NCI-H187 (cell line): ENCODE measurements at places on chromosomes 4 and X.

DNA sequence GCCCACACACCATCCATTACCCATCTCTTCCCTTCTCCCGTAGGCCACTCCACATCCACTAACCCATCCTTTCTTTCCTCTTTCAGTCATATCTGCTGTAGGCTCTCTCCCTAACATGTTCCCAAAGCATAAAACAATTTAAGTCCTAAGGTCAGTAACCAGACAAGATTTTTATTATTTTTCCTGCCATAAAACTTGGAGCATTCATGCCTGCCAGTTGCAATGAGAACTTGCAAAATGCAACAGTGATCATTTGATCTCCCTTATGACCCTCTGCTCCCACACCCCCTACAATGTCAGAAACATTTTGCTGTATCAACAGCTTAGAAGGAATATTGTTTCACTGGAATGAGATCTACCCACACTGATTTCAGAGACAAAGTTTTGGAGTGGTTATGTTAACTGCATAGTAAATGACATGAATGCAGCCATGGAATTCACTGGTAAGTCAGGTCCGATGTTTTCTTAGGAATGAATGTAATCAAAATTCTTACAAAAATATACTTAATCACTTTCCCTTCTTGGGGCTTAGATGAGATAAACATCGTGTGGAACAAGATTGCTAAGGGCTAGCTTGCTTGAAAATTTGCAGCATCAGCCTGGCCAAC is 5.7 kb downstream of the NIPAL1 start:
- no peak for DNase-seq

GRCh38 chr4:69896530-69897116 is 34.2 kb upstream of the CSN1S1 start:
- no peak for DNase-seq

DNA sequence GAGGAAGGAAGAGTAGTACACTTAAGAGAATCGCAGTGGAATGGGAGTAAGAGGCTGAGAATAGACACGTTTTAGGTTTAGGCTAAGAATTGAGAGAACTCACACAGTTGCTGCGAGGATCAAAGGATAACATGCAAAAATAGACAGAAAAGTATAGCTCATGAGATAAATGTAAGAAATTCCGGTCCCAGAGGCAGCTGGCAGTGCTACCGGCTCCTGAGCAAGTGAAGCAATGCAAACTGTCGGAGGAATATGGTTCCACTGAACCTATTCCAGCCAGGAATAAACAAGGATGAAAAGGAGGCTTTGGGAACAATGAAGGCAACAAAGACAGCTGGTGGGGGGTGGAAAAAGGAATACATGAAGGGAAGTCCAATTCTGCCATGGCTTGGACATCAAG is 191.8 kb downstream of the QDPR start:
- no peak for DNase-seq

GRCh38 chrX:16528620-16529019 is 121.3 kb upstream of the S100G start:
- DNase-seq, result no peak

DNA sequence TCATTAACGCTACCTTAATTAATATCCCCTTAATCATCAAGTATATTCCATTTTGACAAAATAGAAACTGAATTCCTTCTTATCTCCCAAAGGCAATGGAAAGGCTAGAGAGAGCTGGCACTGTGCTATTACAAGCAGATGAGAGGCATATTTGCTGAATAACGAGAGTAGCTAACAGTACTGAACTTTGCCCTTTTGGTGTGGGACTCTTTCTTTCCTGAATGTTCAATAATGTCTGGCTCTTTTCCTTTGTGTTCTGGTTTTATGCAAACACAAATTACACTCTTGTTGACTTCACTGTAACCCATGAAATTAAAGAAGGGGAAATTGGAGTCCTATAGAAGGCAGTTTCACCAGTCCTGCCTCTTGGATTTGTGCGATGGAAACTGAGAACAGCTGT is 63.5 kb downstream of the SHROOM3 start:
- DNase-seq, result no peak

GRCh38 chr4:77652237-77652897 is 46.7 kb downstream of the CXCL13 start:
- DNase-seq, result no peak

- no peak for DNase-seq
These were observed 4.7 kb downstream of the RIPPLY1 start for GRCh38 chrX:106898462-106898861.

DNA sequence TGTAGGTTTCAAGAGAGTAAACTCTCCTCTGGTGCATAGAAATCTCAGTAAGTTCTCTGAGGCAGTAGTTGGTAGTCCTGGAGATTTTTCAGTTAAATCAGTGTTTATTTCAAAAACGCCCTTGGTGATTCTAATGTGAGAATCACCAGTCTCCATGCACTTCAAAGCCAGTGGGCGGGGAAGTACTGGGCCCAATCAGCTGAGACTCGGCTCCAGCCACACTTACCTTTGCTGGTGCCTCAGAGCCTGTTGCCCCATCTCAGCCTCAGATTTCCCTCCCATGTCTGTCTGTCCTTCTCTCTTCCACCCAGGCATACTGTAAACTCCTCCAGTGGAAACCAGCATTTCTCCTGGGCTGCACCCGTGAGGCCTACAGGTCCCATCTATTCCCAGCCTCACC is 7.4 kb upstream of the MGST2 start:
- DNase-seq, result no peak

DNA sequence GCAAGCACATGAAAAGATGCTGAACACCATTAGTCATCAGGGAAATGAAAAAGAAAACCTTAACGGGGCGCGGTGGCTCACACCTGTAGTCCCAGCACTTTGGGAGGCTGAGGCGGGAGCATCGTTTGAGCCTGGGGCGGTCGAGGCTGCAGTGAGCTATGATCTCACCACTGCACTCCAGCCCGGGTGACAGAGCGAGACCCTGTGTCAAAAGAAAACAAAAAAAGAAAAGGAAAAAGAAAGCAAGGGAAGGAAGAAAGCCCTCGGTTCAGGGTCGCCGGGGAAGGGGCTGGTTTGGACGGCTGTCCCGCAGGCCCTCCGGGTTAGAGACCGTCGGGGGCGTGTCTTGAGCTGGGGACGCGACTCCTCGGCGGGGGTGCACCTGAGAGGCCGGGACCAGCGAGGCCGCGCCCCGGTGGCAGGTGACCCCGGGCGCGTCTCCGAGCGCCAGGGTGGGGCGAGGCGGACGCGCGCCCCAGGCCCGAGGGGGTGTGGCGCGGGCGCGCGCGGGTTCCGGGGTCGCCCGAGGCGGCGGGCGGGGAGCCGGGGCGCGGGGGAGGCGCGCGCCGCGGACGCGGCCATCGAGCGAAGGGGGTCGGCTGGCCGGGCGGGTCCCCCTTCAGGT is 478 bp upstream of the PLXNA3 start:
- DNase-seq, result peak; percentile 29

- DNase-seq, result no peak
These were observed 15.9 kb downstream of the TMEM192 start for GRCh38 chr4:165096776-165097175.

DNA sequence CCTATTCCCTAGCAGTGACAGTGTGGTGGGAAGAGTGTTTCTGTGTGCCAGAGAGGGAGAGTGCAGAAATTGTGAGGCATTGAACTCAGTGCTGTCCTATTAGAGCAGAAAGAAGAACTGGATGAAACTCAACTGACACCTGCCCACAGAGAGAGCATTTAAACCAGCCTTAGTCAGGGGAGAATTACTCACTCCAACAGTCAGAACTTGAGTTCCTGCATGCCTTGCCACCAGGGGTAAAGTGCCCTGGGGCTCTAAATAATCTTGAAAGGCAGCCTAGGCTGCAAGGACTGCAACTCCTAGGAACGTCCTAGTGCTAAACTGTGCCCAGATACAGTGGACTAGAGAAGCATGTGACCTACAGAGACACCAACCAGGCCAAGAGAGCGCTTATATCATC is 12.8 kb downstream of the CYSLTR1 start:
- DNase-seq, result no peak

DNA sequence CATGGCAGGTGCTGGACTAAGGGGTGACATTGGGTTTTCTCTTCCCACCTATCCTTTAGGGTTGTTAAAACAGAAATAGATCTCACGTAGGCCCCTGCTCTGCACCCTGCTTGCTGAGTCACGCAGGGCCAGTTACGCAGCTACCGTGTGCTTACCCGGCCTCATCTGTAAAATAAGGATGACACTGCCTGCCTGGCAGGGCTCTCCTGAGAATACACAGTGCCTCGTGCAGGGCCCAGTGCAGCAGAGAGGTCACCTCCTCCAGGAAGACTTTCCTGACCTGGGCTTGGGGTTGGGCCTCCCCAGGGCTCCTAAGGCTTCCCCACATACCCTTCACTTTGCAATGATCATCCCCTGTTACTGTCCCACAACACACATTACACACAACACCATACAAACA is 33.6 kb upstream of the JAKMIP1 start:
- DNase-seq, result no peak

DNA sequence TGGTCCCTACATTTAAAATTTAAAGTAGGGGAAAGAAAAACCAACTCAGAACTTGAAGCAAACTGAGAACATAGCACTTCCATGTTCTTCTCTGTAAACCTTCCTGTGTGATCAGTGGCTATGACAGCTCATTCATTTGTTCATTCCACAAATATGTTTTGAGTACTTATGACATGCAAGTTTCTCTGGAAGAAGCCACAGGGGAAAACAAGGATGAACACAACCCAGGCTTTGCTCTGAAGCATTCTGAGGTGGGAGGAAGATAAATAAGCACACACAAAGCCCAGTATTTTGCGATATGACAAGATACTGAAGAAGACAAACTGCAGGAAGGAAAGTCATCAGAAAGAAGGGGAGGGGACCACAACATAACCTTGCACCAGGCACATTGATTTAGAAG is 96.4 kb downstream of the CHIC2 start:
- no peak for DNase-seq

- DNase-seq, result no peak
These were observed 96.4 kb upstream of the ARX start for GRCh38 chrX:25112156-25112555.

DNA sequence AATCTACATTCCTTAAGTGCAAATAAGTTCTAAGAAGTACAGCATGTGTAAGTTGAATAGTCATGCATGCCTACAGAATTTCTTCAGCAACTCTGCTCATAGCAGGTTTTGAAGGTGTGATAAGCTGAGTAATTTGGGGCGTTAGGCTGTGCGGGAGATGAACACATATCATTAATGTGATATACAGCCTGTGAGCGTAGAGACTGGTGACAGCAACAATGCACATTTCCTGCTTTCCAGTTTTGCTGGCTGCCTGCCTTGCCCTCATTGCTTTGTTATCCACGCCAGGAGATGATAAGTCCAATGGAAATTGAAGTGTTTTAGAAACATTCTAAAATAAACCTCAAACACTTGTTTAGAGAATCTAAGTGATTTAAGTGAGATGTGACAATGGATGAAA is 1709.4 kb downstream of the ARAP2 start:
- DNase-seq, result no peak

DNA sequence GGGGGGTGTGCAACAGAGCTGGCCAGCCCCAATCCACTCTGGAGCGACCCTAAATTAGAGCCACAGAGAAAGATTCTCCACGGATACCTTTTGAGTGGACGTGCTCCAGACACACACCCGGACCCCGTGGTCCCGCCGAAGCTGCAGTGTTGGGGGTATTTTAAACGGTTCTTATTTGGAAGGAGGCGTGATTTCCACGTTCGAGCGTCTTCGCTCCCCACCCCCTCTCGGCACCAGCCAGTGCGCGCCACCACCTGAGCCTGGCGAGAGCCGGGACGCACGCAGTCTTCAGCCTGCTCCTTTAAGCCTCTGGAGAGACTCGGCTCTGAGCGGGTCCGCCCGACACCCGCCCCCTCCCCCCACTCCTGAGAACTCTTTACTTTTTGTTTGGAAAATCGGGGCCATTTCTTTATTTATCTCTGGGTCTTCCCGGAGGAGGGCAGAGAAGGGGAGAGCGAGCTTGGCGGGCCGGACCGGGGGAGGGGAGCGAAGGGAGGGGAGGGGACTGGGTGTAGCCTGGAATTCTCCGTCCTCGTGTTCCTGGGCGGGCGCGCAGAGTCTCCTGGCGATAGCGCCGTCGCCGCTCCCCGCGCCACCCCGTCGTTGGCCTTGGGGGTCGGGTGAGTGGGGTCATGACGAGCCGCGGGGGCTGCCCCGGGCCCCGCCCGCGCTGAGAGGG is 668 bp upstream of the PTCHD1 start:
- no peak for DNase-seq

DNA sequence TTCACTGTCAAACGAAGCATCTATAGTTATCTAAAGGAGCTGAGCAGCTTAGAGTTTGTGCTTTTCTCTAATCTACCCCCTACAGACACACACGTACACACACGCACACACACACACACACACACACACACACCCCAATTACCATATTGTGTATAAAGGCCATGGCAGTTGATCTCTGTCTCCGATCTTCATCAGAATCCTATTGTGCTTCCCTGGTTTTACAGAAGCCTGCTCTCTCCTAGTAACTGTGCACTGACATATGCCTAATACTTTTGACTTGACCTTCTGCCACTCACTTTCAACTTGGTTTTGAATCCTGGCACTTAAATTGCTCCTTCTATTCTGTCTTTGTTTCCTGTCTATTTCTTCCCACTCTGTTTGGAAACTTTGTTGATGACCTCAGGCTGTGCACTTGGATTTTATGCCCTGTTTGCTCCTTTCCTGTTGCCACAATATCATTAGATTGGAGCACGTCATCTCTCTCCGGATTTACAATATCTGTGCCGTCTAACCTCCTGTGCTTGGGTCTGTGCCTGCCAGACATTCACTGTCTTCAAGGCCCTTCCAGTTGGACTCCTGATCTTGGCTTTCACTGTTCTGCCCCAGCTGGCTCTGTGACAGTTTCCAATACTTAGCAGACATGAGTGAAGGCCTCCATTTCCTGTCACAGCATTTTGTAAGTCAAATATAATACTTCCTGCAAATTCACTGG is 928.1 kb downstream of the FAT4 start:
- no peak for DNase-seq

DNA sequence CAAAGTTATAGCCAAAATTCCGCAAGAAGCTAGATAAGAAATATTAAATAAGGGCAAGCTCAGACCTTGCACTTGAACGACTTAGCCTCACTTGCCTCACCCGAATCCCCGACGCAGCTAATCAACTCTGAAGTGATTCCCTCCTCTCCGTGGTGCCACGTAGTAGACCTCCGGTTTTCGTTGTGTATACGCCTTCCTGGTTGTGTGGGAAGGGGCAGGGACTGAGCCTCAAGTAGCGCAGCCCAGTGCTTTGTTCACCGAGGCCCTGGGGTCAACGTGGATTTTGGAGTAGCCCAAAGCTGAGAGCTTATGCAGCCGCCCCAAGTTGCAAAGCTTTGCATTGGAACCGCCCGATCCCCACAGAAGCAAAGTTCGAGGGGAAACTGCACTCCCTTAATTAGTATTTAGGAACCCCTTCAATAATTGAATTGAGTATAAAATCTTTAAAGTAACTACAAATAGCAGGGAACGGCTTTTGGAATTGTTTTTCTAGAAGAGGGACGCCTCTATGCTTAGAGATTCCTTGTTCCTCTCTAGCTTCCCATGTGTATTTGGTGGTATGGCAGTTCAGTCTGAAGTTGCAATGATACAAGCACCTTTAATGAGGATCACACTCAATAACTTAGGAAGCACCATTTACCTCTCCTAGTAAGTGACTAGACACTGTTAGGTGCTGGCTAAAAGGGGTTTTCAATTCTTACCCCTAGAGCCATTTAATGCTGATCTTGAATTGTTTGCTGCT is 55.7 kb downstream of the LINC00632 start:
- DNase-seq, result no peak
